NCI-H510A (cell line): ENCODE measurements at places on chromosomes 11 and 22.

- no peak for DNase-seq
Measured at GRCh38 chr11:46308631-46309419, 31.4 kb downstream of the CREB3L1 start.

DNA sequence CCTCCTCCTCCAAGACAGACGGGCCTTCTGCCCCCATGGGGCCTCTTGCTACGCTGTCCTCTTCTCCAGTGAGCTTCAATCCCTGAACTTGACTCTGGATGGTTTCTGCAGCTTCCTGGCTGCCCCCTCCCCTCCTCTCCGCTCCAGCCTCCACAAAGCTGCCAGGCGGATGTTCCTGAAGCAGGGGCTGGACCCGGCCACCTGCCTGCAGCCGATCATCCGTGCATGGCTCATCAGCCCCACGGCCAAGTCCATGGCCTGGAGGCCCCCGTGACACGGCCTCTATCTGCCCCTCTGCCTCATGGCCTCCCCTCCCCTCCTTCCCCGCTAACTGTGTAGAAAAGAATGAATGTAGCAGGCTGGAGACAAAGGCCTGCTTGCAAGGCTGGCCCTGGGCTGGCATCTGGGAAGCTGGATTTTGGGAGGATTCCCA, 6.8 kb upstream of the SUN2 start:
- no peak for DNase-seq

DNA sequence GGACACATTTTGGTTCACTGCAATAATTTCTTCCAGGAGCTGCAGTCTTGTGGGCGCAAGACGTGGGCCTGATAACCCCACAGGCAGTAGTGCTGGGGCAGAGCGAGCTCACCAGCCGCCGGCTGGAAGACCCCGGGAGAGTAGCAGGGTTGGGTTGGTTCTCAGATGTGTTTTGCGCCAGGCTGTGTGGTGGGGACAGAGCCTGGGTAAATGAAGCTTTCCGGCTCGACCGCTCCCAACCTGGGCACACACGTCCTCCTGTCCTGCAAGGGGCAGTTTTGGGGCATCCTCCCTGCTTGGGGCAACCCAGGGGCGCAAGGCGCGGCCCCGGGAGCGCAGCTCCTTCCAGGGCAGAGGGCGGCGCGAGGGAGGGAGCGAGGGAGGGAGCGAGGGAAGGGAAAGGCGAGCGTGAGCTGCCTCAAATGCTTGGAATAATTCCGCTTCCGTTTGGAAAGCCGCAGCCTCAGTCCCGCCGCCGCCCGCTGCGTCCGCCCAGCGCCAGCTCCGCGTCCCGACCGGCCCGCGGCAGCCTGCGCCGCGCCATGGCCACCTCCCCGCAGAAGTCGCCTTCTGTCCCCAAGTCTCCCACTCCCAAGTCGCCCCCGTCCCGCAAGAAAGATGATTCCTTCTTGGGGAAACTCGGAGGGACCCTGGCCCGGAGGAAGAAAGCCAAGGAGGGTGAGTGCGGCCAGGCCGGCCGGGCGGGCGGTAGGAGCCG, at the start of gene PARVA:
Gene PARVA, plus strand, starts transcription at position 466 of the 718 bp plus-strand sequence. Its CDS starts 77 bp downstream, at position 543.
- peak; percentile 28 for DNase-seq

DNA sequence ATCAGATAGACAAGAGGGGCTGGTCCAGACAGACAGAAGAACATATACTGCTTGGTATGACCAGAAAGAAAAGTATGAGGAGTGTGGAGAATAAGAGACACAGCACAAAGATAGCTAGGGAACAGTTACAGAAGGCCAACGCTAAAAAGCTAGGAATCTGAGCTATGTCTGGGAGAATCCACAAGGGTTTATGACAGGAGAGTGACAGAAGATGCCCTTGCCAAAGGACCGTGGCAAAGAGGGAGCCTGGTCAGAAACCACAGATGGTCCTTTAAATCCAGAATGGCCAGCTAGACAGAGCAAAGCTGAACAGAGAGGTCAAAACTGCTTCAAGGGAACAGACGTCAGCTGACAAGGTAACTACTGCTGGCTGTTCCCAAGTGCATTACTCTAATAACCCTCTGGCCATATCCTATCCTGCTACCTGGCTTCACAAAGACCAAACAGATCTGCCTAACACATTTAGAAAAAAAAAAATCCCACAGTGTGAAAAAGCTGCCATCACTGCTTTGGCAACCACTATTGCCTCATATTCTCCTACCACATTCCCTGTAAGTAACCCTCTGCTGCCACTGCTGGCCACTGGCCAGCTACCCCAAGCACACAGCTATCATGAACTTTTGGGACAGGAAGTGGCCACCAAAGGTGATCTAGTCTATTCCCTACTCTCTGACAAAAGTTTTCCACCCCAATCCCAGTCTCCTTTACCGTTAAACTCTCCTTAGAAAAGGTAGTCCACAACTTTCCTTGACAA, 7.3 kb downstream of the SERGEF start:
- DNase-seq: no peak

DNA sequence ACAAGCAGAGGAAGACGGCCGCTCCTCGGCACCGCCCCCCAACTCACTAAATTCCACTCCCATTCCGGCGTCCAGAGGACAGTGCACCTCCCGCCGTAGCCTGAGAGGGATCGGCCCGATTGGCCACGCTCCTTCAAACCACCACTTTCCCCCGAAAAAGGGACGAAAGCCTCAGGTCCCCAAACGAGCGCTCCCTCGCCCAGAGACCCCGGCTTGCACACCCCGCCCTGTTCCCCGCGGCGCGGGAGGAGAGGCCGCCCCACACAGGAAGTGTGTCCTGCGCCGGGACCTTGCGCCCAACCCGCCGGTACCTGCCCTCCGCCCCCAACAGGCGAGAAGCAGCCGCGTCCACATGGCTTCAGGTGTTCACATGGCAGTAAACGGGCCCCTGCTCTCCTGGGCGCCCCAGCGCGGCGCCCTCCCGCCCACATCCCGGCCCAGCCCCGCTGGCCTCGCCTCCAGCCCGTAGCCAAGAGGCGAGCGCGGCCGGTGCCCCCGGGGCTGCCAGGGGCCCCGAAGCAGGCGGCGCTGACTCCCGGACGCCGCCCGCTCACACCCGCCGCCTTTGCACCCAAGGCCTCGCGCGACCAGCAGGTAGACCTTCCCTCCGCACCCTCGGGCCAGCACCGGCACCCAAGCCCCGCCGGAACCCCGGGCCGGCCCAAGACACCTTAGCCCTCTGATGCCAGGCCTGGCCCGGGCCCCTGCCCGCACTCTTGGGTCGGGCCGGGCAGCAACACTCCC, 849 bp downstream of the TCF20 start:
- DNase-seq: peak; percentile 51

DNA sequence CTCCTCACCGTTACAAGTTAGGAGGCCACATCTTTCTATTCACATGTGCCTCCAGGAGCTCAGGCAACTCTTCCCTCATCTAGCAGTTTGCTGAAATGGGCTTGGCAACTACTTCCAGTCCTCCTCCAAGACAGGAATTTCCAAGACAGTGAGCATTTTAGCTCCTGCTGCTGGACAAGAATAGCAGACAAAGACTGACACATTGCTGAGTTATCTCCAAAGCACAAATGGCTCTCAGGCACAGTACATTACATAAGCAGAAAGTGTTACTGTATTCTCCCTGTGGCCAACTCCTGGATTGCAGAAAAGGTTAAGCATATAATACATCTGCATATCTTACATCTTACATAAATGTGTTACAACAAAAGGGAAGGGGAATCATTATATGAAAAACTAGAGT, 83.2 kb upstream of the POU2AF2 start:
- DNase-seq: no peak

DNA sequence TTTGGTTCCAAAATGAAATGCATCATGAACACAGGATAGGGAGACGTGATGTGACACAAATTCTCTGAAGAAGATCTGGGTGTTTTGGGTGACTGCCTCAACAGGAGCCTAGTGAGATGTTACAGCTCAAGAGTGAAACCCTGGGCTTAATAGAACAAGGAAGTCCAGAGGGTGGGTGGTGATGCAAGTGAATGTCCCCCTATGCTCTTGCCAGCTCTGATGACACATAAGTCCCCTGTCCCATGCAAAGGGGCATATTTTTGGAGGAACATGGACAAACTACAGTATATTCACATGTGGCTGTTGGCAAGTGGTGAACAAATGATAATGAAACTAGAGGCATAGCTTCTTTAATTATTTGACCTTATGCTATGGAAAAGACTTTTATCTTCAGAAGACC, 9.2 kb downstream of the CRTAM start:
- no peak for DNase-seq

DNA sequence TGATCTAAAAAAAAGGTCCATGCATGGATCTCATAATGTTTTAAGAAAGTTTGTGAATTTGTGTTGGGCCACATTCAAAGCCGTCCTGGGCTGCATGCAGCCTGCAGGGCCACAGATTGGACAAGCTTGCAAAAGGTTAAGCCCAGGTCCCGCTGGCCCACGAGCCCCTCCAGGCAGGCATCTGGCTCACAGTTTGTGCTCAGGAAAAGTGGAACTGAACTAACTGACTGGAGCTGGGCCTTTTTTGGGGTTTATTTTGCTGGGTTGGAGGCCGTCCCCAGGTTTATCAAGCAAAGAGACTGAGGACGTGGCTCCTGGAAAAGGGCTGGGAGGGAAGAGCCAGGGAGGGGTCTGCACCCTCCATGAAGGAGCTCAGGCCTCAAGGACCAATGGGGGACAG, 32.1 kb upstream of the BAIAP2L2 start:
- DNase-seq: no peak

GRCh38 chr11:93256623-93257022, 58.8 kb upstream of the SLC36A4 start:
- DNase-seq: no peak
